ENCODE measurements at places on chromosomes 13 and 19.

- DNase-seq, result no peak
These were observed 721.0 kb downstream of the PCDH9 start for GRCh38 chr13:66509175-66509574.

DNA sequence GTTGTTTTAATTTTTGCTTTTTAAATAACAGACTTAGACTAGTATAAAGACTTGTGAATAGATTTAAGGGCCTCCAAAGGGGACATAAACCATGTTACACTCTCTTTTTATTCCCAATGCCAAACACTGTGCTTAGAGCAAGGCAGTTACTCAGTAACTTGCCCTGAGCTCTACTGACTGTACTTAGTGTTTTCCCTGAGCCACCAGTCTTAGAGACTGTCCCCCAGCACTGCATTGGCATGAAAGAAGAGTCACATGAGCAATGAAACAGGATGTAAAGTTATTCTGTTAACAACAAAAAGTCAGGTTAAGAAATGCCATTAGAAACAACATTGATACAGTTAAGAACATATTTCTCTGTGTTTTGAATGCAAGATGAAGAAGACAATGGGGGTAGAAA lies 187.9 kb downstream of the TBC1D4 start:
- DNase-seq, result no peak

DNA sequence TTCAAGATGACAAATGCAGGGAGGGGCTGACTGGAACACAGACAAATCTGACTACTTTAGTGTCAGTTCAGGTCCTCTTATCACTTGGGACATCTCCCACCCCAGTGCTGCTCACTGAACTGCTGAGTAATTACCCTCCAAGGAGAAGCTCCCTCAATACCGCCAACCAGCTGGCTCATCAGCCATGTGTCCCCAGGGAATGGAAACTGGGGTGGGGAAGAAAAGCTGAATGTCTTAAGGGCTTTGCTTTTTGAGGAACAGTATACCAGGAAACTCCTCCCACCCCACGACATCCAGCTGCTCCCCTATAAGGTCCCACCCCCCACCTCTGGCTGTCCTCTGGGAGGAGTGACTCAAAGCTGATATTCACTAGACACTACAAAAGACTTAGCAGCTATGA lies 2.0 kb downstream of the ZNF823 start:
- DNase-seq, result peak; percentile 38

DNA sequence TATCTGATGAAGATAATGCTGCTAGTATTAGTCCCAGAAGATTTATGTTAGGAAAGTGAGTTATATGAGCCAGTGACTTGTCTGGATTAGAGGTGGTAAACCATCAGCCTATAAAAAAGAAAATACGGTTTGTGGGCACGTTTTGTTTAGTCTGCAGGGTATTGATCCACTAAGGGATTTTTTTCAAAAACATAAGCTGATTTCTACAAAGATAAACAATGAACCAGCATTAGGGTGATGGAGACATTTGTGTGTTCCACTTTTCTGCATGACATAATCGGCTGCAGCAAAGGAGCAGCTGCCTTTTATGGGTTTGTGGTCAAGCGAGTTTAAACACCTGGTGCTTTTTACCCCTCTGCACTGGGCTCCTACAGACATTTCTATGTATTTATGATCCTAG lies 836.4 kb upstream of the GPC6 start:
- no peak for DNase-seq

DNA sequence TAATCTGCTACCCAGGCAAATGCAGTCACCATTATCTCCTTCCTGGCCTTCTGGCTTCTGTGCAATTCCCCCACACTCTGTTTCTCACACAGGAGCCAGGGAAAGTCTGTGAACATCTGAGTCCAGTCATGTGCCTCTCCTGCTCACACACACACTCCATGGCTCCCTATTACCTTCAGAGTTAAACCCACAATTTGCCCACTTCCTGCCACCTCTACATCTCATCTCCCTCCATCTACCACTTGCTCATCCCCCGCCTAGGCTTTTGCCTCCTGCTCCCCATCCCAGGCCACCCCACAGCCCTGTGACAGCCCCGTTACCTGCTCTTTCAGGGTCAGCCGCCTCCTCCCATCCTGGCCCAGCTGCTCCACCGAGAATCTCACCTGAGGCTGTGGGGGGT lies 13.5 kb downstream of the IL12RB1 start:
- no peak for DNase-seq

- no peak for DNase-seq
These were observed 13.2 kb upstream of the UQCR11 start for GRCh38 chr19:1618157-1619093.

DNA sequence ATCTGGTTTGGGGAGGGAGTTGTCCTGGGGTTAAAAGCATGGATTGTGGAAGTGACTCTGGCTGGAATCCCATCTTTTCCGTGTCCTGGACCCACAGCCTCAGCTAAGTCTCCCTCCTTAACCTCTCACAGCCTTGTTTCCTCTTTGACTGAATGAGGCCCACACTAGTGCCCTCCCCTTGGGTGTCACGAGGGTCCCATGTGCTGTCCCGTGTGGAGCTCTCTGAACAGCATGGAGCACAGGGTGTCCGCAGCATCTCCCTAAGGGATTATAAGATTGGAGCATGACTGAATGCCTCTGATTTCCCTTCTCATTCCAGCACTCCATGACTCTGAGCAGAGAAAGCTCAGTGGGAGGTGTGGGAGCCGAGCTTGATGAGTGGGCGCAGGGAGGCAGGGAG lies 182.5 kb downstream of the TEX29 start:
- no peak for DNase-seq

DNA sequence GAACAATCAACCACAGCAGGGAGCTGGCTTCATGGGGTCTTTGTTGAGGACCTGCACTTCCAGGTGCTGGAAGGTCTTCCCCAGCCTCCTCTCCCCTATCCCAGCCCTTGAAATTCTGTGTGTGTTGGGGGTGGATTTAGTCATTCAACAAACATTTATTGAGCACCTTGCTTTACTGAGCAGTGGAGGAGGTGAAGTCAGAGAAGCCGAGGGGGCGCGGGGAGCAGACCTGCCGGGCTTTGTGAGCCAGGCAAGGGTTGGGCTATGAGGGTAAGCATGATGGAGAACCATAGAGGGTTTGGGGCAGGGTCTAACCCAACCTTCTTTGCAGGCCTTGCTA lies 3.5 kb upstream of the C19orf85 start:
- DNase-seq, result no peak

DNA sequence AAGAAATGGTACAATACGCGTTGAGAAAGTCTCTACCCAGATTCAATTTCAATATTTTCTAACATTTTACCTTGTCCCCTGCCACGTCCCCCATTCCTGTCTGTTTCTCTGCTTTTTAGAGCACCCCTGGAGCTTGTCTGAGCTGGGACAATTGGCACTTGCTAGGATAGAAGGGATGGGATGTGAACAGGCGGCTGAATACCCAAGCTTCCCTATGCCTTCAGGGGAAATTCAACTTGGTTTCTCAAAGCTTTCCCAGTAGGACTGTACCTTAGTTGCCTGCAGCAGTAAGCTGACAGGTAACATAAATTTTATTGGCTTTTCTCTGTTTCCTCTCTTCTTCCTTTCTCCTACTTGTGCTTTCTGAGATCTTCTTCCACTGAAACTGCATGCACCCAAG lies 1663.3 kb downstream of the EFNB2 start:
- DNase-seq, result no peak

DNA sequence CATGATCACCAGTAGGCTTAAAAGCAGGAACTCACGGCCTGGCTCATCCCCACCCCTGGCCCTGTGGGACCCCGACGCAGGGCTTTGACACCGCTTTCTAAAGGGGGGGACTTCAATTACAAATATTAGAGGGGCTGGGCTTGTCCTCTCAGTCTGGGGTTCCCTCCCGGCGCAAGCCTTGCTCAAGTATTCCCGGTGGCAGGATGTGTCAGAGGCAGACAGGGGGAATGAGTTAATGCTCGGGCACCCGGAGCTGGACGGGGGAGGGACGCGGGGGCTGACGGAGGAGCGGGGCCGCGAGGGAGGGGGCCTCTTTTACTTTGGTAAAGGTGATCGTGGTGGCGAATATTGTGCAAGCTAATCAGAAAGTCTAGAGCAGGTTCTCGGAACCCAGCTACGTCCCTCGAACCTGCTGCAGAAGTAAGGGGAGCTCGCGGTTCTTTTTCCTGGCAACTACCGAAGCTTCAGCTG lies 1.1 kb downstream of the FGF14 start:
- DNase-seq, result peak; percentile 68

Data from left lung (tissue), 14 donors.